ENCODE measurements at places on chromosomes 13 and 19.

DNA sequence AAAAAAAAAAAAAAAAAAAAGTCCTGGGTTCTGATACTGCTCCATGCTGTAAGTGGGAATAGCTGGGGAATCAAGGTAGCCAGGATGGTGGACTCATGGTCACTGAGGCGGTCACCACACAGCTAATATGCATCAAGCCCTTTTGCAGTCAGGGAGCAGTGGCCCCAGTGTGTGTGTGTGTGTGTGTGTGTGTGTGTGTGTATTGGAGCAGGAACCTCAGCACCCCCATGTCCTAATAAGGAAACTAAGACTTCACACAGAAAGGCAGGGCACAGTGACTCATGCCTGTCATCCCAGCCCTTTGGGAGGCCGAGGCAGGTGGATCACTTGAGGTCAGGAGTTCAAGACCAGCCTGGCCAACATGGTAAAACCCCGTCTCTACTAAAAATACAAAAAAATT lies 12.0 kb downstream of the B3GNT3 start:
- peak; percentile 25 for DNase-seq

GRCh38 chr13:35984776-35985453 lies 146.3 kb downstream of the DCLK1 start:
- no peak for DNase-seq

GRCh38 chr13:100382785-100383184 lies 205.8 kb downstream of the GGACT start:
- no peak for DNase-seq

- no peak for DNase-seq
Measured at GRCh38 chr13:99647596-99647985, 146.3 kb downstream of the TM9SF2 start.

DNA sequence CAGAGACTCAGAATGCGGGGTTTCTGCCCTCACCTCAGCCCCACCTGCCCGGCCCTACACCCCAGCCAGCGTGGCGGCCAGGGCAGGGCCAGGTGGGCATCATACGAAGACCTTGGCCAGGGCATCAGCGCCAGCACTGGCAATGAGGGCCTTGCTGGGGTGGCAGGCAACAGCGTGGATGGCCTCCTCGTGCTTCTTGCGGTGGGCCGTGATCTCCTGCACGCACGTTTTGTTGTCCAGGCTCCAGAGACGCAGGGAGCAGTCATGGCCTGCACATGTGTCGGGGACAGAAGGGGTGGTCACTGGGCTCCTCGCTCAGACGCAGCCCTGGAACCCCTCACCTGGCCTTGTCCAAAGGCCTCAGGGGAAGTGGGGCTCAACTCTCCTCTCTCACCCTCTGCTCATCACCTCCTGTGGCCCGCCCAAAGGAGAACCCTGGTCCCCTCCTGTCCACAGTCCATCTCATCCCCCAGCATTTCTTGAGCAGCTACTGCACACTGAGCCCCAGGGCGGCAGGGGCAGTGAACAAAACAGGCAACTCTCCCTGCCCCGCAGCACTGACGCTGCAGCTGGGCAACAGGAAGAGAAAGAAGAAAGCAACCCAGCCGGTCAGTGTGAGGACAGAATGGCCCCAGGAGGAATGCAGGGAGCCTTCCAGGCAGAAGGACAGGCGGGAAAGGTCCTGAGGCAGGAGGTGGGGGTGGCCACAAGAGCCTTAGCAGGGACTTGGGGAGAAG lies 3.8 kb upstream of the PRKD2 start:
- no peak for DNase-seq

DNA sequence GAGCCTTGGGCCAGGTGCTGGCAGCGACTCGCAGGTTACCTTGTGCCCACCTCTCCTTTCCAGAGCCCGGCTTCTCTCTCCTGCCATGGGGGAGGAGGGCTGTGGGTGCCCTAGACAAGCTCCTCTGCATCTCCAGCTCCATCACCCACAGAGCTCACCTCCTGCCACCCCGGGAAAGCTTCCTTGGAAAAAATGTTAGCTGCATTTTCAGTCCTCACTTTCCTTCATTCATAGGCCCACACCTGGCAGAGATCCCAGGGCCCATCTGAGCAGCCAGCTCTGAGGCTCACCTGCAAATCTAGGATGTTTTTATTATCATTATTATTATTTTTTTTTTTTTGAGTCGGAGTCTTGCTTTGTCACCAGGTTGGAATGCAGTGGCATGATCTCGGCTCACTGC lies 36.8 kb downstream of the ZFR2 start:
- DNase-seq = no peak

- DNase-seq = no peak
Measured at GRCh38 chr13:92657565-92657964, 569.0 kb upstream of the GPC6 start.

DNA sequence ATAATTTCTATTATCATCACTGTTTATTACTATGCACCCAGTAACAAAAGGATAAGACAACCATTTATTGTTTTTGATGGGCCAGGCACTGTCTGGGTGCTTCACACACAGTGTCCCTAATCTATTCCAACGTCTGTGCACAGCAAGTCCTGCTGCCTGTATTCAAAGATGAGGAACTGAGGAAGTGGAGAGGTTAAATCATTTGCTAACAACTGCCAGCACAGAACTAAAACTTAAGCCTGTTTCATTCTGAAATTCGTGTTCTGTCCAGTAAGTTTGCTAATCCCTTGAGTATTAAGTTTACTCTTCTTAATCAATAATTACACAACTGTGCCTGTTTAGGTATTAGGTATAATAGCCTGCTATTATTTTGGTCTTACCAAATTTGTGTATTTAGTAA lies 41.9 kb downstream of the TEX26 start:
- no peak for DNase-seq

DNA sequence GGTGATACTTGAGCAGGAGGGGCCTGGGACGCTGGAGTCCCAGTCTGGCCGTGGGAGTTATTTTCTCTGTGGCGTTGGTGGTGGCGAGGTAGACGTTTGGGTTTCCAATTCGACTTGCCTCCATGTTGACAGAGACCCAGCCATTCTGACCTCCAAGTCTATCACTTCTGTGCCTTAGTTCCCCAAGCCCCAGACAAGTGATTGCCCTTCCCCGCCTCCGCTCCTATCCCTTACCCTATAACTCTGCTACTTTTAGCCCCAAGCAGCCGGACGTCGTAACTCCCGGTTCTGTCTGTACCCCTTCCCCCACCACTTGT lies 549 bp downstream of the TIMM50 start:
- no peak for DNase-seq

- no peak for DNase-seq
Measured at GRCh38 chr19:56866538-56866937, 26.0 kb upstream of the PEG3 start.

GRCh38 chr19:5145521-5146511 lies 176.9 kb downstream of the KDM4B start:
- DNase-seq = no peak

DNA sequence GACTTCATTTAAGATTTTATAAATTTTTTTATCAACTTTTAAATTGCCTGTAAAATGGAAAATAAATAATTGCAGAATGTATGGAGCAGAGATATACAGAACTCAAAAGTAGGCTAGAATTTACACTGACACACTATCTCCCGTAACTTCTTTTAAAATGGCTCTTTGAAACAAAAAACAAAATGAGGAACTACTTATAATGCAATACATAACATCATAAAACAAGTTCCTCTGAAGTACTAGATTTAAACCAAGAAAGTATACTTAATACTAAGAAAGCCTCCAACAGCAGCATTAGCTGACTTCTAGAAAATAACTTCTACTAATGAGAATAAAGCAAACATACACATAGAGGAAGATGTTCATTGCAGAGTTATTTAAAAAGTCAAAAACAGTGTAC lies 17.0 kb downstream of the RBM26 start:
- DNase-seq = no peak

GRCh38 chr13:113781571-113781970 lies 22.5 kb downstream of the TMEM255B start:
- DNase-seq = no peak

GRCh38 chr19:33622809-33623511 lies 1.2 kb downstream of the CHST8 start:
- no peak for DNase-seq

DNA sequence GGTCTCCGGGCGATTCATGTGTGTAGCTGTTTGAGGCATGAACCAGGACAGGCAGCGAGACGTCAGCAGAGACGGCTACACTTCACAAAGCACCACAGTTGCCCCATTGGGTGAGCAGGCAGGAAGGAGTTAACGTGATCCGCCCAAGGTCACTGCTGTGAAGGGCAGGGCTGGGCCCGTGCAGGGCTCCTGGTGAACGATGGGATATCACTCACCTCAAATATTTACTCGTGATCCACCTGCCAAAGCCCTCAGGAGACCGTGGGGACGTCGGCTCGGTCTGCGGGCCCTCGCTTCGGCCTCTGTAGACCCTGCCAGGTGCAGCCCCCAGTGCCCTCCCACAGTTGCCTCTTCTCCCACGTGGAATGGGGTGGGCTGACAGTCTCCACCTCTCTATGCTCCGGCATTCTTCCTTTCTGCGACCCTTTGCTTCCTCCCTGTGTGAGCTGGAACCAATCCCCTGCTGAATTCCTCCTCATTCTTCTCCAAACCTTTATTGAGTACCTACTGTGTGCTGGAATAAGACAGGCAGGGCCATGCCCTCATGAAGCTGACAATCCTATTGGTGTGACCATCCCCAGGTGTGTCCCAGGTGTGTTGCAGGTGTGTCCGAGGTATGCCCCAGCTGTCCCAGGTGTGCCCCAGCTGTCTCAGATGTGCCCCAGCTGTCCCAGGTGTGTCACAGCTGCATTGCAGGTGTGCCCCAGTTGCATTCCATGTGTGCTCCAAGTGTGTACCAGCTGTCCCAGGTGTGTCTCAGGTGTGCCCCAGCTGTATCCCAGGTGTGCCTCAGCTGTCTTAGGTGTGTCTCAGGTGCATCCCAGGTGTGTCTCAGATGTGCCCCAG lies 2.0 kb upstream of the GRK1 start:
- DNase-seq = no peak

GRCh38 chr19:44476559-44477408 lies 23.5 kb downstream of the ZNF180 start:
- no peak for DNase-seq

DNA sequence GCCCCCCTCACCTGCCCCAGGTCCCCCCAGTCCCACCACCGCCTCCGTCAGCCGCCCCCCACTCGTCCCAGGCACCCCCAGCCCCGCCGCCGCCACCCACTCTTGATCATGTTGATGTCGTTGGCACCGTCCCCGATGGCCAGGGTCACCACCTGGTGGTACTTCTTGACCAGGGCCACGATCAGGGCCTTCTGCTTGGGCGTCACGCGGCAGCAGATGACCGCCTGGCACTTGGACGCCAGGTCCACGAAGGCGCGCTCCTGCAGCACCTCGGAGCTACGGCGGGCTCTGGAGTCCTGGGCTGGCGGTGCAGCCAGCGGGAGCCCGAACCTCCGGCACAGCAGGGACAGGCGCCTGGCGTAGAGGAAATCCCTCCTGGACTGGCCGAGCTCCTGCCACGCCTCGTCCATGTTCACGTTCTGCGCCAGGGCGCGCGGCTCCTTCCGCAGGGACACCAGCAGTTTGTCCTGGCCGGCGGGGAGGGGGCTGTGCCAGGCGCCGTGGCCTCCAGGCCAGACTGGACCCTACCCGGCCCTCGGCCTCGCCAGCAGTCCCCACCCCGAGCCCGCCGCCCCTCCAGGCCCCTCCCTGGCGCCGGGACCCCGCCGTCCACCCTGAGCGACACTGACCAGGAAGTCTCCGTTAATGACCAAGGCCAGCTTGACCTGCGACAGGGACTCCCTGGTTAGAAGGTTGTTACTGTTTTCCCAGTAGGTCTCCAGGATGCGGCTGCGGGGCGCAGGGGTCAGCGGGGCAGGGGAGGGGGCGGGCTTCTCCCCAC lies 22.6 kb downstream of the ATP8B3 start:
- no peak for DNase-seq

- no peak for DNase-seq
Measured at GRCh38 chr13:73754727-73755292, 379.4 kb downstream of the KLF12 start.

DNA sequence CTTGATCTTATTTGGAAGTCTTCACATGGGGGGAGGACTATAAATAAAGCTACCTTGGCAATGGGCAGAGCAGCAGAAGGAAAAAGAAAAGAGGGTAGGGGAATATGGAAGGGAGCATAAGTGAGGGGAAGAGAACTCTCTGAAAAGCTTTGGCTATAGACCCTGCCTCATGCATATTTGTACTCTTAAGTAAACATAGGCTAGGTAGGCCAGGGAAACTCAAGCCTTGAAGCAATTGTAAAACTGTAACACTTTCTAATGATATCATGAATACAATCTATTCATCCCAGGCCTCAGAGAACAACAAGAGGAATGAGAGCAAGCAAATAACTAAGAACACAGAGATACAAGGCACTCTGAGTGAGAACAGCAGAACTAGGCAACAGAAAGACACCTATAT lies 20.4 kb downstream of the MYCBP2 start:
- DNase-seq = no peak

GRCh38 chr13:93496985-93497673 lies 270.5 kb downstream of the GPC6 start:
- DNase-seq = no peak

DNA sequence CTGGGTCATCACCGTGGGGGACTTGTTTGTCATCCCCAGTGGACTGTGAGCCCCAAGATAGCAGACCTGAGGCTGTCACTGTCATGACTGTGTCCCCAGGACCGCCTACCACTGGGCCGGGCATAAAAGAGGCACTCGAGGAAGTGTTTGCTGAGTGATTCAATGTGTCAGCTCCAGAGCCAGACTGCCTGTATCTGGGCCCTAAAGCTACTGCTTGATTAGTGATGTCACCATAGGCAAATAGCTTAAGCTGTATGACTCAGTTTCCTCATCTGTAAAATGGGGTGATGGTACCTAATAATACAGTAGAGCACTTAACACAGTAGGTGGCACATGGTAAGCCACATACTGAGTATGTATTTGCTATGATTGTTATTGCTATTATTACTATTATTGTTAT lies 11.2 kb upstream of the CEACAM19 start:
- no peak for DNase-seq
